Neural crest cell (in vitro differentiated cells): ENCODE measurements at places on chromosomes 3 and 15.
A peak's percentile ranks its signal among the peaks of the same experiment; 100 is the strongest.

DNA sequence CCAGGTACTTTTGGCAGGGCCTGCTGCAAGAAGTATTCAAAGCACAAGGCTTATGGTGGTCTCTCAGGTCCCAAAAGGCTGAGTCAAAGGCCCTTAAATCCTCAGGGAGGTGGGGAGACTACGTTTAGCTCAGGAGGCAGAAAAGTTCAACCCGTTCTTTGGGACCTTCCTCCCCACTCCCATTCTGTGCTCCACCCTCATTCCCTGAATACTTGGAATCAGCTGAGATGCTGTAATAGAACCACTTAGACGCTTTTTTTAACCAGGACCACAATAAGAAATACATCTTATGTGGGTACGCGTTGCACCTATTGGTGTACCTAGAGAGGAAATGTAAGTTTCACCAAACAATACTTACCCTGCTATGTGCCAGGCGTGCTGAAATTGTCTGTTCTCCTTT lies 58.0 kb downstream of the FAM174B start:
- no peak for DNase-seq

GRCh38 chr3:72033666-72034428 lies 248.9 kb upstream of the PROK2 start:
- no peak for DNase-seq

- no peak for DNase-seq
Measured at GRCh38 chr3:49119036-49119435, 1.6 kb downstream of the USP19 start.

DNA sequence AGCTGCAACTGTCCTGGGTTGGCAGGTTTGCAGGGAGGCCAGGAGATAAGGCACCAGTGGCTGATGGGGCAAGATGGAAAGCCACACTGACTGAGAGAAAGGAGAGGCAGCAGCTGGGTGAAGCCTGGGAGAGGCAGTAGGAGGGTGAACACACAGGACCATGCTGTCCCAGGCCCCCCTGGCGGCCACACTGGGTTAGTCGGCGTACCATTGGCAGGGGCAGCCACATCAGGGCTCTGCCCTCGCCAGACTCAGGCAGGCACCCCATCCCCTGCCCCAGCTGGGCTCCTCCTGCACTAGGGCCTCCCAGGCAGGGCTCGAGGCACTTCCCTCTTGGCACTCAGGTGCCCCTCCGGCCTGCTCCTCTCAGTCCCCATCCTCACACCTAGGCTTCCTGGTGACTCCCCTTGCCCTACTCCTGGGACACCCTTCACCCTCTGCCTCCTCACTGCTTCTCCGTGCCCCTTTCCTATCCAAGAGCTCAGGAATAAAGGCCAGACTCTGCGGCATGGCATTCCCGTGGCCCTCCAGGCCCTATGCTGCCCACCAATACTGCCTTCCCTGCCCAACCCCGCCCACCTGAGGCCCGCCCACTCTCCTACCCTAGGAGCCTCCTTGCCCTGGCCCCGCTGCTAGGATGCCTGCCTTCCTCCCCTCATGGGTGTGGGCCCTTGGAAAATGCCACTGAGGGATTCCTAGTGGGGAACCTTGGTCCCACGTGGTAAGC lies 28.7 kb upstream of the DUSP7 start:
- no peak for DNase-seq

DNA sequence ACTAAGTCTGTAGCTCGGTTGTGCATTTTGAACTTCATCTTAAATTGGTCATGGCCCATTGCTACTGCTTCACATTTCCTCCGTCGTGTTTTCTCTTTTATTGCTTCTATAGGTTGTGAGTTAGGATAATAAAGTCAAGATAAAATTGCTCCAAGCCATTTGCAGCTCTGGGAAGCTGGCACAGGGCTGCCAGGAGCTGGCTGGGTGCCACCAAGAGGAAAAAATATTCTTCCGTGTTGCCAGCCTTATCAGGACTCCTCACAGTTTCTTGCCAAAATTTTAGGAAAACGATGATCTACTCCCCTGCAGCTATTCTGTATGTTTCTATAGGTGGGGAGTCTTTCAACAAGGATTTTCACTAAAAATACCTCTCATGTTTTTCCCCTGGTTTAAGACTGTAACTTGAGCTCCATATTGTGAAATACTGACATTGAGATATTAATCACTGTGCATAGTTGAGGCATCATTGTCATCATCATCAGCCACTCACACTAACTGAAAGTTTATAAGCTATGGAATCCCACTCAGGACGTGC lies 55.4 kb upstream of the PIAS1 start:
- no peak for DNase-seq

DNA sequence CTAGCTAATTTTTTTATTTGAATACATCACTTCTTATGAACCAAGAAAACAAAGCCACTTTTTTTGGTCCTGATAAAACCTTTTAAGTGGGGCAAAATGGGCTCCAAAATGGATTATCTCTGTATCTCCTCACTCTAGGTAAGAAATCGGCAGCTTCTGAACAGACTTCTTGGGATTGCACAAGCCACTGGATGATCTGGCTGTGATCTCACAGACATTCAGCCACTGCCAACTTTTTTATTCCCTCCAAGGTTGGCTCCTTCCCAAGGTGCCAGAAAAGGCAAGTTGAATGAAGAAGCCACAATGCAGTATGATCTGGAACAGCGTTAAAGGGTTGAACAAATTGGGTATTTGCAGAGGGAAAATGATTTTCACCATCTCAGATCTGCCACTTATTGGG lies 73.2 kb downstream of the PRICKLE2 start:
- no peak for DNase-seq

DNA sequence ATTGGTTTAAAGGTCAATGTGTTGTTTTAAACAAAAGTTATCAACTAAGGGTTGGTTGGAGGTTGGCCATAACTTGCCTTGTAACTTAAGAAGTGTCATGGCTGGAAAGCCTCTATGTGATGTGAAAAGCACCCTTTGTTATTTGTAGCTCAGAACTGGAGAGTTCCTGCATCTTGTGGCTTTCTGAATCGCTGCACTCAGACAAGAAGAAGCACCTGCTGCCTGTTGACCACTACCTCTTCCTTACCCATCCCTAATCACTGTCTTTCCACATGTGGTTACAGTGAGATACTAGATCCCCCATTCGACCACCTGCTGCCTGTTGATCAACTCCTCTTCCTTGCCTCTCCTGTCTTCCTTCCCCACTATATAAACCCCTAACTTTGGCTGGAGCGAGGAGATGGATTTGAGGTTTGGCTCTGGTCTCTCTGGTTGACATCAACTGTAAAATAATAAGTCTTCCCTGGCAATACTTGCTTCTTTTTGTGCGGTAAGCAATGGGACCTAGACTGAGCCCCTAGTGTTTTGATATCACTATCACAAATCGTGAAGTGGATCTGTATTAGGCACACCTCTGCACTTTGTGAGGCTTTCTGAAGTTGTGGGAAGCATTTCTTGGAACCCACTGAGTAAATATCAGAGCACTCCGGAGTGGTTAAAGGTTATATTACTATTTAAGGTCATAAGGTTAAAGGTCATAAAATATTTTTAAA lies 13.8 kb downstream of the RPL39L start:
- no peak for DNase-seq

- no peak for DNase-seq
Measured at GRCh38 chr15:75672646-75673425, 25.1 kb downstream of the SNX33 start.

DNA sequence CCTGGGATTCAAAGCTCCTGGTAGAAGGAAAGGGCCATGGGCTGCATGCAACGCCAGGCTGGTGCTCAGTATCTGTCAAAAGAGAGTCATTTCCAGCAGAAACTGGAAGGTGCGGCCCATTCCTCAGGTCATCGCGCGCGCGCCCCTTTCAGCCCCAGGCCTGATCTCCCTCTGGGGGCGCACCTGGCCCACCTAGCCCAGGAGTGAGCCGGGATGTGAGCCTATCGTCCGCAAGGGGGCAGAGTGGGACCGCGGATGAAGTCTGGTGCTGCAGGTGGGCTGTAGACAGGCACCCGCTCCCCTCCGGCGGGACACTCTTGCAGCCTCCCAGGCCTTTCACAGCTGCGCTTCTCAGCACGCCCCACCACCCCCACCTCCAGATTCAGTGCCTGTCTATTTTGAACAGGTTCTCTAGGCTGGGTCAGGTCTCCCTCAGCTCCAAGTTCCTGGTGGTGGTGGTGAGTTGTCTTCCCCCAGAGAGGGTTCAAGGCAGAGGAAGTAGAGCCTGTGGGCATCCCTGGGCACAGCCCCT lies 5.8 kb upstream of the RPL29 start:
- peak; percentile 77 for DNase-seq

DNA sequence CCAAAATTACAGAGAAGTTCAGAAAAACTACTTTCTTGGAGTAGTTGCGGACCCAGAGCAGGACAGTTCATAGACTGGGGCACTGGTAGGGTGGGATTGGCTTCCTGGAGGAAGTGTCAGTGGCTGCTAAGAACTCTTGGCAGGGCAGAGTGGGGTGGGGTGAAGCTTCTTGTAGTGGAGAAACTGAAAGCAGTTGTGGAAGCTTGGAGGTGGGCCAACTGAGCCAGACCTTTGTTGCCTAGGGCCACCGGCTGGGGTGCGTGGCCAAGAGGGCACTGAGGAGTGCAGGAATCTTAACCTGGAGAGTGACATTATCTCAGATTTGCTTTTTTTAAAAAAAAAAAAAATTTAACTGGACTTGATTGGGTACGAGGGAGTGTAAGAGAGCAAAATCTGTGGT lies 3.1 kb downstream of the KAT2B start:
- DNase-seq = no peak

DNA sequence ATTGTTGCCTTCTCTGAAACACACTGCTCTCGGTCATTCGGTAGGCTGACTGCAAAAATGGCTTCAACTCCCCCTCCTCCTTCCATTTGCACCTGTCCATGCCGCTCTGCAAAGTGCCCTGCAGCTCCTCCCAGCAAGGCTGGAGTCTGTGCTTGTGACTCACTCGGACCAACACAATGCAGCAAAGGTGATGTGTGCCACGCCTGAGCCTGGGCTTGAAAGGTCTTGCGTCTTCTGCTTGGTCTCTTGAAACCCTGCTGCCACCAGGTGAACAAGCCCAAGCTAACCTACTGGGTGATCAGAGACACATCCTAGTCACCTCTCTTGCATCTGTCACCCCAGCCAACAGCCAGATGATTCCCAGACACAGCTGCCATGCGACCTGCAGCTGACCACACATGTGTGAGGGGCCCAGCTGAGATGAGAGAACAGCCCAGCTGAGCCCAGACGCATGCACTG lies 71.1 kb downstream of the MGLL start:
- DNase-seq = no peak

DNA sequence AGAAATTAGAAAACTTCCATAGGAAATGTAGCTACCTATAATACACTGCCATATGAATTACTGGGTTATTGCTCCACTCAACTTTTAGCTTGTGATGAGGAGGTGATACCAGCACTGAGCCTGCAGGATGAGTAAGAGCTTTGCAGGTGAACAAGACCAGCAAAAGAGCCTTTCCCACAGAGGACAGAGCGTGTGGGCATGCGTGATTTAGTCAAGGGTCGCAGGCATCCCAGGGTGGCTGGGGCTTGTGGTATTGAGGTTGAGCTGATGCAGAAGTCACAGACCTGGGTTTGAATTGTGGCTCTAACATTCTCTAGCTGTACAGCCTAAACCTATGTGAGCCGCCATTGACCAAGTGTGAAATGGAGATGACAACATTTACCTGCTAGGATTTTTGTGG lies 5.6 kb downstream of the NRROS start:
- no peak for DNase-seq

GRCh38 chr15:52016316-52016715 lies 2.7 kb upstream of the MAPK6 start:
- no peak for DNase-seq

DNA sequence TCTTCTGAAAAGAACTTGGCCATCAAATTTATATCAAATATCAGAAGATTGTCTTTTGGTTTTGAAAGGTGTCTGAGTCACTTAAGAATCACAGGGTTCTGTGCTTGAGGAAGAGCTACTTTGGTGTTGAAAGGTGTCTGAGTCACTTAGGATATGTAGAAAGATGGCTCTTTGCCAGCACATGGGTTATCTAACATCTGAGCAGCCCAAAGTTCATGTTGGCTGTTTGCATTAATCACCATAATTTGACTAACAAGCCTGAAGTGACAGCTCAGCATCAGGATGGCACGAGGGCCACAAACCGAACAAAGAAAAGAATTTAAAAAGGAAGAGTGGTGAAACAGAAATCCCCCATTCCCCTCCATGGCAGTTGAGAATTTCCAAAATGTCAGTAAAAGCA lies 190.5 kb upstream of the CMC1 start:
- DNase-seq = no peak

DNA sequence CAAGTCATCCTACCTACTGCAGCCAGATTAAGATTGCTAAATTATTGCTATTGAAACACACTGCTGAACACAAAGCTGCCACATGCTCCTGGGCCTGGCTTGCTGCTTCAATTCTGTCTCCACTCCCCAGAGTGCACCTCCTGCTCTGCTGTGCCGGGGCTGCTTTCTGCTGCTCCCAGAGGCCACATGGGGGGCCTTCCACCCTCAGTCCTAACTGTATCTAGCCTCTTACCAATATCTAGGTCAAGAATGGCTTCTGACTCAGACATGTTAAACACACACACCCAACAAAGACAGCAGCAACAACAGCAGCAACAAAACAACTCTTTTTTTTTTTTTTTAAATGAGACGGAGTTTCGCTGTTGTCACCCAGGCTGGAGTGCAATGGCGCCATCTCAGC lies 33.0 kb downstream of the MYZAP start:
- DNase-seq = no peak

DNA sequence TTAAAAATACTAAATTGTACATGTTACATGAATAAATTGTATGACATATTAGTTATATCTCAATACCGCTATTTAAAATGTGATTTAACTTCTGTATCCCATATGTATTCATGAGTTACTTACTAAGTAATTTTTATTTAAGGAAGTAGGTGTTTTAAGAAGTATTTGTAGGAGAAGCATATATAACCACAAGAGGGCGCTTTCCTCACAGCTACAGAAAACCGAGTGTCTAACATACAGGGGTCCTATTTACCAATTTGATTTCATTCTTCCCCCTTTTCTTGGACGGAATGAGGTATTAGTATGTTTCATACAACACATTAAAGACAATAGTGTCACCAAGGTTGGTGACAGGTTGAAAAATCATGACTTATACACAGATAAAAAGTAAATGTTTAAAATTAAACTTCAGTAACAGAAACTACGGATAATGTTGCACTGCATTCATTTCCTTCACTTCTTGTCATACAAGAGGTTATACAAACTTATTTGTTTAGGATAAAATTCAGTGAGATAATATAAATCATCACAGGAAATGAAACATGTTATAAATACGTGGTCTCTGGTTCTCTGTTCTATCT lies 253.6 kb downstream of the MAGI1 start:
- no peak for DNase-seq

GRCh38 chr15:38560456-38560926 lies 4.1 kb downstream of the RASGRP1 start:
- DNase-seq = no peak

- no peak for DNase-seq
Measured at GRCh38 chr3:132404276-132404675, 13.0 kb upstream of the DNAJC13 start.
